ENCODE measurements at places on chromosomes 6 and 20.

DNA sequence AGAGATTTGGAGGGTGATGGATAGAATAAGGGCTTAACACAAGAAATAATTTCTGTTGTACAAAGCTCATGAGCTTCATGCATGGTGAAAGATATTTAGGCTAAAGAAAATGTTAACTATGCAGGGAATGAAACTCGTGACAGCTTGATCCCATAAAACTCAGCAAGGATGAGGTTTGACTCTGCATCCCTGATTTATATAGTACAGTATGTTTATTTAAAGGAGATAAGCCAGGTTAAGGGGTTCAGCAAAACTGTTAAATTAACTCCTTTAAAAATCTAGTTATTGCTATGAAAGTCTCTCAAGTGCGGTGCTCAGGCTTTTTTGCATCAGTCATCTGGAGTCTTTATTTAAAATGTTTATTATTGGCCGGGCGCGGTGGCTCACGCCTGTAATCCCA lies 326.4 kb downstream of the LAMA2 start:
- no peak for DNase-seq

- DNase-seq: no peak
Observed at GRCh38 chr6:80234908-80235307, 128.4 kb downstream of the BCKDHB start.

DNA sequence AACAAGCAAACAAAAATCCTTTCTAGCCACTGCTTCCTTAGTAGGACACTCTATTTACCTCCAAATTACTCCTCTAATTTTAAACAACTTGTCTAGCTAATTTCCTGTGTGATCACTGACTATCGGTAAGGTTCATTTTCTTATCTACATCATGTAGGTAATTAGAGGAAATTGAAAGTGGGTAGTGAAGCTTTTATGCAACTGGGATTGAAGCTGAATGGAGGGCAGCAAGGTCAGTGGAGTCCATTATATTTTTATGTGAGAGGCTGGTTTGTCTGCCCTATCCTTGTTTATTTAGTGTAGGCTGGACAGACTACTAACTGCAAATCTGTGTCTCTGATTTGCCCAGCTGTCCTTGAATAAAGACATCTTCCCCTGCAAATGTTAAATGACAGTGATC lies 88.5 kb upstream of the SIM1 start:
- no peak for DNase-seq

DNA sequence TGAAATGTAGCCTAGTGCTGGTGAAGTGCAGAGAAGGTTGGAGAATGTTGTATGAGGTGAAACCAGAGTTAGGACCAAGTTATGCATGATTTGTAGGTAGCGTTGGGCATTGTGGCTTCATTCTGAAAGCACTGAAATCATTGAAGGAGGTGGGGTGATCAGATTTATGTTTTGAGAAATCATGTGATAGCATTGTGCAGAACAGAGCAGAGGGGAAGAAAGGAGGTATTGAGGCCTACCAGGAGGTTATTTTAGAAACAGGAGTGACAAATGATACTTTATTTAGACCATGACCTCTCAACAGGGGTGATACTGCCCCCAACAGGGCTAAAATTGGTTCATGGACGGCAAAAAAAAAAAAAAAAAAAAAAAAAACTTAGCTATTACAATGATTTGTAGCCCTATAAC lies 15.6 kb upstream of the HMGN3 start:
- no peak for DNase-seq

- DNase-seq: no peak
Observed at GRCh38 chr6:36765190-36765589, 67.6 kb downstream of the RAB44 start.

GRCh38 chr6:36820700-36821580 lies 18.3 kb downstream of the CPNE5 start:
- no peak for DNase-seq
